ENCODE measurements at places on chromosomes 7 and 10. TPM values are rescaled to one million over a fixed set of nuclear protein-coding genes. Genes with fewer than 3 reads are reported as not detected.

ATOH7 gene
- total RNA-seq, result not detected

DNA sequence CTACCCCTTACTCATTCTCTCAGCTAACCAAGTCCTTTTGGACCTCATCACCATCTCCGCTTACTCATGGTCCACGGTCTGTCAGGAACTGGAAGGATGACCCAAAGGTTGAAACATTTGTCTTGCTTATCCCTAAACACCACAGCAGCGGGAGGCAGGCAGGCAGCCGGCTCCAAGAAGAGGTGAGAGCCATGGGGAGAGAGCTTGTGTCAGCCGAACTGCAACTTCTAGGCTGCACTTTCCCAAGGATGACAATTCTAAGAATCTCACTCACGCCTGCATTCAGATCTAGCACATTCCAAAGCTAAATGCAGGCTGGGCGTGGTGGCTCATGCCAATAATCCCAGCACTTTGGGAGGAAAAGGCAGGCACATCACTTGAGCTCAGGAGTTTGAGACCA, 86.0 kb downstream of the SPDYE5 start:
- DNase-seq, result no peak

- DNase-seq, result no peak
Observed at GRCh38 chr7:41874201-41874785, 171.4 kb upstream of the INHBA start.

GRCh38 chr10:96695975-96696634, 24.2 kb downstream of the PIK3AP1 start:
- DNase-seq, result no peak

FUOM gene
- total RNA-seq, result 38.3 TPM

TIAL1 gene
- 25.3 TPM for total RNA-seq

SFMBT2 gene
- total RNA-seq, result 8.1 TPM

PIK3AP1 gene
- 0.43 TPM for total RNA-seq

DNA sequence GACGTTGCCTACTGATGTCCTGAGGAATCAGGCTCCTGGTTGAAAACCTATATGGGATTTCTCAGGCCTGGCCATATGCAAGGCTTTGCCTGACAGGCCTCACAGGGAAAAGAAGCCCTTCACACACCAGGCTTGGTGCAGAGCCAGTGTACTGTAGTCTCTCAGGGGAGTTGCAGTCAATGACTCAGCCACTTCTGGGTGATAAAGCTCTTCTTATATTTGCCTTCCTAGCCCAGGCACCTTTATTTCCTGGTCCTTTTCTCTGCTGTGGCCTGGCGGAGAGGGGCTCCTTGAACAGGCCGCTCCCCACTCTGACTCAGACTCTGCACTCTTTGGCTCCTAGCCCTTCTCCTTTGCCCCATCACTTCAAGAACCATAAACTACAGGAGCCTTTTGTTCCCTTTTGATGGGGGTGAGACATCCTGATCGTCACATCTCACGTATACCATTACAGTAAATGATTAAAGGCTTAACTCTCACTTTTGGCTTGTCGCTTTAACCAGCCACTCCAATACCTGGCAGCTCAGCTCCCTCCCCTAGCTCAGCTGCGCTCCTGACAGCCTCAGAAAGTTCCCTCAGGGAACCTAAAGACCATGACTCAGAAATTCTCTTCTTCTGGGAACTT, 33.5 kb downstream of the DPY19L1 start:
- peak; percentile 99 for DNase-seq

- DNase-seq, result no peak
Observed at GRCh38 chr7:158741294-158741666, 36.7 kb upstream of the NCAPG2 start.

GRCh38 chr10:59708816-59709394, 745 bp downstream of the SLC16A9 start:
- peak; percentile 13 for DNase-seq

- DNase-seq, result no peak
Observed at GRCh38 chr7:18497800-18498199, 2.3 kb downstream of the HDAC9 start.

GRCh38 chr10:52276986-52277385, 37.1 kb upstream of the DKK1 start:
- DNase-seq, result no peak

- no peak for DNase-seq
Observed at GRCh38 chr7:43303740-43304241, 191.3 kb downstream of the HECW1 start.

DNA sequence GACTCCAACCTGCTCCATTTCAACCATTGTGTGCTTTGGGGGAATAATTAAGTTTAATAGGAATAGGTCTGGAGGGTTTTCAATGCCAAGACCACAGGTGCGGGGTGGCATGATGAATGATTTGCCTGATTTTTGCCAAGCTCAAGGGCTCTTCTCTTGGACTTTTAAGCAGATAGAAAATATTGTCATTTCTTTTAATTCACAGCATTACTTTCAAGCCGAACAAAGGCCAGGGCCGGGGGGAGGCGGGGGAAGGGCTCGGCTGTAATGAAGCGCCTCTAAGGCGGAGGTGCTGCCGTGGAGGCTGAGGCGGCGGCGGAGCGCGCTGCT, 6.5 kb downstream of the PTF1A start:
- DNase-seq, result no peak

C10orf53 gene
- not detected for total RNA-seq

DNA sequence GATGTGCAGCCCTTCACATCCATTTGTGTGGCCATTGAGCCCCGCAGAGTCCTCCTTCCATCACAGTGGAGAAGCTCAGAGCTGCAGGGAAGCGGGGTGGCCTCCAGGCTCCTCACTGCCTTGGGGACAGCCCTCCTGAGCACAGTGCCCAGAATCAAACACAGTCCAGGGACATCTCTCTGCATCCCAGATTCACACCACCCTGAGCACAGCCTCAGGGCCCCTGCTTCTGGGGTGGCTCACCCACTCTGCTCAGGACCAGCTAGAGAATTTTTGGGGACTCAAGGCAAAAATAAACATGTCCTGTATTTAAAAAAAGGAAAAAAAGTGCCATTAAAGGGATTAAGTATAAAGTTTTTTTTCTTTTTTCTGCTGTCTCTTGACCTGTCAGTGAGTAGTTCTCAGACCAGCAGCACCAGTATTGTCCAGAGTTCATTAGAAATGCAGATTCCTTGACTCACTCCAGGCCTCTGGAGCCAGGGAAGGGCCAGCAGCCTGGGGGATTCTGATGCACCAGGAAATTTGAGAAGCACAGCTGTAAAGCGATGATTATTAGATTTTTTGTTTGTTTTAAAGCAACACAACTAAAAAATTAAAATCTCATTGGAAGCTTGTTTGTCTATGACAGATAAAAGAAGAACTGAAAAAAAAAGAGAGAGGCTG, 61.6 kb downstream of the ARHGAP22 start:
- no peak for DNase-seq

- DNase-seq, result no peak
Observed at GRCh38 chr10:22280078-22280477, 36.1 kb upstream of the COMMD3 start.

CYP2C19 gene
- total RNA-seq, result 0.41 TPM

HERPUD2 gene
- total RNA-seq, result 46.8 TPM

C10orf71 gene
- total RNA-seq, result not detected

DNA sequence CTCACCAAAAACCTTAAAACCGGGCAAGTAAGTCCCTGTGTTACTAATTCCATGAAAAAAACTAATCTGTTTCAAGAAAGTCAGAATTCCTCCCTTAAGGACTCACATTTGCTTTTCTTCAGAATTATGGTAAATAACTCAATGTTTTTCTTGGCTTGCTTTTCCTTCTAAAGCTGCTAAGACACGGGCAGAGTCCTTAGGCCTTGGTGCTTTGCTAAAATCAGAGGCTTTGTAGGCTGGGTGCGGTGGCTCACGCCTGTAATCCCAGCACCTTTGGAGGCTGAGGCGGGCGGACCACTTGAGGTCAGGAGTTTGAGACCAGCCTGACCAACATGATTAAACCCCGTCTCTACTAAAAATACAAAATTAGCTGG, 32.0 kb downstream of the GNA12 start:
- DNase-seq, result no peak

GRCh38 chr10:119769886-119770285, 44.0 kb downstream of the INPP5F start:
- no peak for DNase-seq

- DNase-seq, result peak; percentile 23
Observed at GRCh38 chr7:111089822-111090426, 1.0 kb upstream of the LRRN3 start.

GRCh38 chr7:1367501-1368183, 91.6 kb downstream of the MICALL2 start:
- DNase-seq, result no peak

TMEM139 gene
- 79.0 TPM for total RNA-seq

PTF1A gene
- total RNA-seq, result not detected

Measured in Caki2 (cell line).